Stimulated activated CD8-positive, alpha-beta memory T cell treated with anti-CD3 and anti-CD28 coated beads, Interleukin-7, amount 100 ng/mL, for 48 hours (primary cell): ENCODE measurements at places on chromosomes 1 and 21.

DNA sequence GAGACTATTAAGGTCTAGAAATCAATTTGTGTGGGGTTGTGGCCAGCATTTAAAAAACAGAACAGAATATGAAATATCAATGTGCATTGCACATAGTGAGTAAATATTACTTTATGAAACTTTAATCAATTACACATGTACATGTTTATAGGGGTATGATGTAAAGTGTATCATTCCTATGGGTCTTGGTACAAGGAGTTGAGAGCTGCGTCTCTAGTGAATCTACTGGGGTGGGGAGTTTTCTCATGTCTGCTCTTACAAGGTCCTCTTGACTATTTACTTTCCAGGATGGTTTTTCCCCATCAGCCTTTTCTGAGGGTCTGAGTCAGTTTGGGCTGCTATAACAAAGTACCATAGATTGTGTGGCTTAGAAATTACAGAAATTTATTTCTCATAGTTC is 75.8 kb downstream of the BACH1 start:
- DNase-seq = no peak

DNA sequence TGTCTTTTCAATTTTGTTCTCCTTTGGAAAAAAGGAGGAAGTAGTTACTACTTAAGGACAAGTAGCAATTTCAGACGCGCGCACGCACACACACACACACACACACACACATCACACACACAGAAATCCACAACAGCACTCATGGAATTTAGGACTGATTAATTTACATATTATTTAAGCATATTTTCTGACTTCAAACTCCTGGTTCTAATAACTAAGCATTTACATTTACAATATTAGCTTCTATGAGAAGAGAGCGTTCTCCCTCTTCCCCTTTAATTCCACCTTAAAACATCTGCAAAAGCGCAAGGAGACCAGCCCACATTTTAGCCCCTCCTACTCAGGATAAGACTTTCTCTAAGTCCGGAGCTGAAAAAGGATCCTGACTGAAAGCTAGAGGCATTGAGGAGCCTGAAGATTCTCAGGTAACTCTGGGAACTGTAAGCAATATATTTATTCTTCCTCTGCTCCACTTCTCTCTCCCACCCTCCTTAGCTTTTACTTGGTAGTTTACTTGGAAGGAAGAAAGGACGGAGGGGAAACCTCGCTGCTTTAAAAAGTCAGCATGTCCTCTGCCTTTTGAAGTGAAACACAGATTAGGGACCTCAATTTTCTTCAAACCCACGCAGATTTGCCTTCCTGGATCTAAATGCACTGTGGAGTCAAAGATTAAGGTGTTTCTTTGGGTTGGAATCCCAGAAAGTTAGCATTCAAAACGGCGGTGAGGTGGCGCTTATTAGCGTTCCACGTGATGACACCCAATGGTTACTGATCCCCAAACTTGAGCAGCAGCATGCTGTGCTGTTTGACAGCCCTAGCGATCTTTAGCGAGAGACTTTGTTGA is at the start of gene PLA2G4A:
Gene PLA2G4A (plus strand): TSS at position 339 of the 844 bp plus-strand sequence. CDS start 25,406 bp downstream, outside the sequence.
- no peak for DNase-seq

- no peak for DNase-seq
Measured at GRCh38 chr1:156486421-156487344, 13.9 kb downstream of the MEF2D start.

DNA sequence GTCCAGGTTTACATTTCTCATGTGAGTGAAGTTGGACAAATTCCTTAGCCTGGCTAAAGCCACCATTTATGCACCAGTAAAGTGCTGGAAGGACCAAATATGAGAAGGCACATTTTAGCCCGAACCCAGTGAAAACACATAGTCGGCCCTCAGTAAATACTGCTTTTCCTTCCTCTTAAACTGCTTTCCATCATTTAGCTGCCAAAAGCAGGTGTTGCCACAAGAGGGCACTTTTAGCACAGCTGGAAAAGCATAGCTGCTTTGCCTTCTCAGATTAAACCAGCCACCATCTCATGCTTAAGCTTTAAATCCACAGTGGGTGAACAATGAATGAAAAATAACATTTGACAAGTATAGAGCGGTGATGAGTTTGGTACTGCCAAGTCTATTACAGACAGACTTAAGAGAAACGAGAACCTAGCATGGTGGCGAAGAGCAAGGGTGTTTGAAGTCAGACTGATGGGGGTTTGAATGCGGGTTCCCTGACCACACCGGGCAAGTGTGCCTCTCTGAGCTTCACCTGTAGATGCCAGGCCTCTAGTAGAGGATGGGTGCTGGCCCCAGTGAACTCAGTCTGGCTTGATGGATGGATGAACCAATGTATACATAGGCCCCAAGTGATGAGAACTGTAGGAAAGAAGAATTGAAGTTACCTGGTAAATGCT is 57.8 kb downstream of the SLC35D1 start:
- peak; percentile 40 for DNase-seq

GRCh38 chr1:62362061-62362917 is 43.1 kb upstream of the KANK4 start:
- no peak for DNase-seq

DNA sequence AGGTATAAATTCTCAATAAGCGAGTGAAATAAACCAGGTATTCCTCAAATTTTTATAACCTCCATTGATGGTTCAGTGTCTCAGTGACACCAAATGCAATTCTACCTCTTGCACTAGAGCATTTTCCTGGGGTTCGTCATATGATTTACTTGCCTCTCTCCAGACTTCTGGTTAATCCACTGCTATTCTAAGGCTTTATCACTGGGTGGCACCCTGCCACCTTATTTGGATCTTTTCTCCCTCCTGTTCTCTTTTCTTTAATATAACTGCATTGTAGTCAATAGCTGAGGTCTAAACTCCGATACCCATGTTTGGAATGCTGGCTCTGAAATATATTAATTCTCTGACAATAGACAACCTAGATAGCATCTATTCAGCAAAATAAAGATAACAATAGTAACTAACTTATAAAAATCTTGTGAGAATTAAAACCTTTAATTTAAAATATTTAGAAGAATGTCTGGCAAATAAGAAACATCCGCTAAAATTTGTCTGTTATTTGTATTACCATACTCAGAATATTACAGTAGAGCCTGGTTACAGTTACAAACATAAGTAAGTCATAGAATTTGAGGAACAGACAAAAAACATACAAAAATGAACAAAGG is 436.4 kb downstream of the PLA2G4A start:
- DNase-seq = no peak

GRCh38 chr1:5514527-5515183 is 477.6 kb downstream of the NPHP4 start:
- peak; percentile 8 for DNase-seq

GRCh38 chr1:203669739-203670138 is 43.1 kb downstream of the ATP2B4 start:
- no peak for DNase-seq

GRCh38 chr1:168379104-168379860 is 98.6 kb downstream of the TBX19 start:
- DNase-seq = no peak

GRCh38 chr1:84379138-84379916 is 19.0 kb upstream of the DNASE2B start:
- DNase-seq = no peak

- no peak for DNase-seq
Measured at GRCh38 chr1:171985639-171986038, 144.3 kb downstream of the DNM3 start.

- DNase-seq = no peak
Measured at GRCh38 chr1:39105841-39106765, 80.0 kb downstream of the NDUFS5 start.

GRCh38 chr1:41936107-41936506 is 17.4 kb upstream of the HIVEP3 start:
- DNase-seq = no peak

DNA sequence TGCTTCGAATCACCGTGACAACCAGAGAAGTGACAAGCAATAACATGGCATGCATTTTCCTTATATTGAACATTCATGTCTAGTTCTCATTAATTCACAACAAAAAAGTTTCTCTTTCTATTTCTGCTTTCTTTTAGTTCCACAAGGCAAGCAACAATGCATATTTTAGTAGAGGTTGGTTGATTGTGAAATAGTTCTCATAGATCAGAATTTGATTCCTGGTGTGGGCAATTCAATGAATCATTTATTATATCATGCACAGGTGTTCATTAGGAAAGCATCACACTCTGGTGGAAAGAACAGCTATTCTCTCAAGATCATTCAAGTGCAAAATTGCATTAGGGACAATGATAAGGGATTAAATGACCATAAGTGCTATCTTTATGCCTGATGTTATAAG is 980.9 kb downstream of the BRINP3 start:
- no peak for DNase-seq

DNA sequence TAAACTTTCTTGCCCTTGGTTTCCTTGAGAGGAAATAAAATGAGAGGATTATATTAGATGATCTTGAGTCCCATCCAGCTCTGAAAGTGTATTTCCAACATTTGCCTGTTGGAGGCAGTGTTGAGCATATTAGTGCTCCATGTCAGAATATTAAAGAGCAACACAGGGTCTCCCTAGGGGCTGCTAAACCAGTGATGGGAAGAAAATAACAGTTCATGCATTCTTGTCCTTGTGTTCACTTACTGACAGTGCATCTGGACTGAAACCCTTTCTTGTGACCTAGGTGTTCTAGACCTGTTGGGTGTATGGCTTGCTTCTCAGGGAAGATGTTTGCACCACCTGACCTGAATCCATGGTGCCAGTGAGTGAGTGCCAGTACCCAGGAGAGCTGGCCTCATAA is 124.7 kb upstream of the KIAA0040 start:
- no peak for DNase-seq

DNA sequence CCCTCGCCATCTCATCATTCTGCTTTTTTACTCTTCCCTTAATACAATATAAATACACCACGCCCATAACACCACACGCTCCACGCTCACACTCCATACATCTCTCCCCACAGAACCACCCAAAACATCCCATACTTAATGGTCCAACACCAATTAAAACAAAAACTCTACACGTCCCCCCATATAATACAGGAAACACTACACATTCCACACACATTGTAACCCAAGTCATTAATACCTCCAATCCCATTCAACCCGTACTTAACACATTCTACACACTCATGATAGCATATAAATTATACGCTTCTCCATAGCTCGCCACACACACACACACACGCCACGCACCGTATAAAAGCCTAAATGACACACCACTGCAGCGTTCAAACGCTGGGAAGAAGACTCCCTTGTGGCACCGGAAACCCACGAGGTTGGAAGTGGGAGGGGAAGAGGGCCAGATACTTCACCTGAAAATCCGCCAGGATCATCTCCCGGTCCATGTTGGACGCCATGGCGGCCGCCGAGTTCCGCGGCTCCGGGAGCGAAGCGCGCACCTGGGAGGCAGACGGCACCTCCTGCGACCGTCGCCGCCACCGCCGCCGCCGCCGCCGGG is 659 bp downstream of the FAF1 start:
- no peak for DNase-seq

DNA sequence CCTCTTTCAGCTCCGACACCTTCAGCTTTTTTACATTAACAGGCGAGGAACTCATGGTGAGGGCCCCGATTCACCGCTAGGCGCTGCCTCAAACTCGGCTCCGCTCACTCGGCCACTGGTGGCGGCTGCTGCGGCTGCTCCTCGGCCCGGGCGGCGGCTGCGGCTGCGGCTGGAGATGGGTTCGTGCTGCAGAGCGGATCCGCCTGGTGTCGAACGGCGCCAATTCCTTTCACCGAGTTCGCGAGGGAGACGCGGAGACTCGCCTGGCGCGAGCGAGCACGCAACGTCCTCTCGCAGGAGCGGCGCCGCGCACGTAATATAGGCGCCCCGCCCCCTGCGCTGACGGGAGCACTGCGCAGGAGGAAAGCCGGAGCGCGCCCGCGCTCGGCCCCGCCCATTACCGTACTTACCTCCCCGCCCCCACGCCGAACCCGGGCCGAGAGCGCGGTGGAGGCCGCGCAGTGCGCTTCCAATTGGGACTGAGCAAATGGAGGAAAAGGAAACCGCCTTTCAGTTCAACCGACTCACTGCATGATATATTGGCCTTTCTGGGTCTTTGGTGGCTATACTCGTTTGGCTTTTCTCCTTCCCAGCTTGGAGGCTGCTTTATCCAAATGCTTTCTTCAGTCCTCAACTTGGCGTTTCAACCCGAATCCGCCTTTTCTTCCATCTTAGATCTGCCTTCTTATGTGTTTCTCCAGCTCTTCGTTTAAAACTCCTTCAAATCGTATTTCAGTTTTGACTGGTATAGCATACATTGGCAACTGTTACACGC is at the start of gene HNRNPU:
Gene HNRNPU (minus strand): TSS at position 291 of the 775 bp plus-strand sequence. CDS start 236 bp downstream, at position 55.
- DNase-seq = peak; percentile 89

DNA sequence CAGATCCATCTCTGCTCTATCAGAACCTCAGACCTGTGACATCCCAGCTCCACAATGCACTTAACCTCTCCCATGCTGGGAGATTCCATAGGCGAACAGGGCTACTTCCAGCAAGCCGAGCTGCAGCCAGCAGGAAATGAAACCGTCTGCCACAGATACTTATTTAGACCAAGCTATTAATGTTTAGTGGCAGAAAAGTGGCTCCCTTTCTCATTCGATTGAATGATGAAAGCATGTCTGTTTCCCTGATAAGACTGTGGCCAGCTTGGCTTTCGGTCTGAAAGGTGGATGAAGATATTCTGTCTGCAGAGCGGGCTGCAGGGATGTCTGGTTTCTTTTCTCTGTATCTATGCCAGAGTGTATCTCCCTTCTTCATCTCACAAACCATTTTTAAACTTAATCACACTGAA is 146.4 kb downstream of the GREM2 start:
- DNase-seq = no peak
